CD4-positive, CD25-positive, alpha-beta regulatory T cell (primary cell): ENCODE measurements at places on chromosomes 11 and 22. TPM values are rescaled to one million over a fixed set of nuclear protein-coding genes. Genes with fewer than 3 reads are reported as not detected.

DNA sequence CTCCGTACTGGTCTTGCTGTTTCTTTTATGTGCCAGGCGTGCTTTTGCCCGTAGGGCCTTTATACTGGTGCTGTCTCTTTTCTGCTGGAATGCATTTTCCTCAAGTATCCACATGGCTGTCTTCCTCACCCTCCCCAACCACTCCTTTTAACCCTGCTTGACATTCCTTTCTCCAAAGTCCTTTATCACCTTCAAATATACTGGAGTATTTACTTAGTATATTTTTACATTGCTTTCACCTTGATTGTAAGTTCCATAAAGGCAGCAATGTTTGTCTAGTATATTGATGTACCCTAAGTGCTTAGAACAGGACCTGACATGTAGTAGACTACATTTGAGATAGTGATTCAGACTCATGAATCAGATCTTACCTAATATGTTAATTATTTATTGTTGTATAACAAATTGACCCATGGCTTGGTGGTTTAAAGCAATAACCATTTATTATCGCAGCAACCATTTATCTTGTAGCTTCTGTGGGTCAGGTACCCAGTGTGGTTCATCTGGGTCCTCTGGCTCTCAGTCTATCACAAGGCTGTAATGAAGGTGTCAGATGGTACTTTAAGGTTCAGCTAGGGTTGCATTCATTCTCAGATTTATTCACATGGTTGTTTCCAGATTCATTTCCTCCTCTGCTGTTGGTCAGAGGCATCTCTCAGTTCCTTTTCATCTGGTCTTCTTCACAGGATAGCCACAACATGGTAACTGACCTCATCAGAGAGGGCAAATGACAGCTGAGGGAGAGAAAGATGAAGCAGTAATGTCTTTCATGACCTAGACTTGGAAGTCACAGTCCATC, 34.2 kb downstream of the DDX10 start:
- no peak for DNase-seq

DNA sequence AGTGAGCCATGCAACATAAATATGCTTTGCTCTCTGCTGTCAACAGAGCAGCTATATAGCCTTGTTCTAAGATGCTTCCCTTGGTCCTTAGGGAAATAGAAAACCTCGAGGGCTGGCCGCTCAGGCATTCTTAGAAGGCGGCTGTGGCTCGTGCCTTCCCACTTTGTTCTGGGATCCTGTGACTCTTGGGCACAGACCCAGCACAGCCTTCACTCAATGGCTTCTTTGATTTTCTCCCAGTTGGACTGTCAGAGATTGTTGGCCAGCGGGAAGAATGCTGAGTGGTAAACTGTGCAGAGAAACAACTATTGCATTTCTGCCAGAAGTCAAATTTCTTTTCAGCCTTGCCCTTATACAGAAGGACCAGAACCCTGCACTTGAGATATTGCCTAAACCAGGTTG, 9.5 kb upstream of the MICAL2 start:
- DNase-seq, result no peak

Gene CDC42EP2
- total RNA-seq, result 1.9 TPM

GRCh38 chr11:21321530-21321929, 652.1 kb downstream of the NELL1 start:
- DNase-seq, result no peak

GRCh38 chr11:68570691-68571090, 110.1 kb downstream of the PPP6R3 start:
- DNase-seq, result no peak
